EH (cell line): ENCODE measurements at places on chromosomes 7 and 10.

- DNase-seq: peak; percentile 84
These were observed 84.6 kb upstream of the CAPZA2 start for GRCh38 chr7:116777651-116778281.

DNA sequence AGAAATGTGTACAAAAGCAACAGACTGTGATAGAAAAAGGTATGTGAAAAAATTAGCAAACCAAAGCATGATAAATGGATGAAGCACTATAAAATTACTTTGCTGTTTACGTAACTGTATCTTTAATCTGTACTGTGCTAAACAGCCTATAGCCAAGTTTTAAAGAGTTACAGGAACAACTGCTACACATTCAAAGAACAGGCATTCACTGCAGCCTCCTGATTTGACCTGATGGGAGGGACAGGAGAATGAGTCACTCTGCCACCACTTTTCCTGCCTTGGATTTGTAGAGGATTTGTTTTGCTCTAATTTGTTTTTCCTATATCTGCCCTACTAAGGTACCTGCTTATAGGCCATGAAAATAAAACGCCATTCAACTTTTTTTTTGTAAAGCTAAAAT, 116.1 kb downstream of the FANK1 start:
- peak; percentile 45 for DNase-seq

DNA sequence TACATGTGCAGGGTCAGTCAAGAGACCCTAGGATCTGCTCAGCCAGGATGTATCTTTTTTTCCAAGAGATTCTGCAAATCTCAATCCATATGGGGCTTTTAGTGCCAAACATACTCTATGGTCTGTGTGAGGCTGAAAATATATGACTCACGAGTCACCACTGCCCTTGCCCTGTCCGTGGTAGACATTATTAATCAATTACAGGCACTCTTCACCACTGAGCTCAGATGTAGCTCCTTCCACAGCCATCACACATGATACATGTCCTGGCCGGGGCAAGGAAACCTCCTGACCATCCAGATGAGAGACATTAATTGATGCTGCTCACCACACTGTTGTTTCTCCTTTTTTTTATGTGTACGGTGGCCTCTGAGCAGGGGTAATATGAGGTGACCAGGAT, 90.2 kb upstream of the RET start:
- DNase-seq: no peak

- no peak for DNase-seq
These were observed 206.0 kb downstream of the ZMYND11 start for GRCh38 chr10:341081-341740.

DNA sequence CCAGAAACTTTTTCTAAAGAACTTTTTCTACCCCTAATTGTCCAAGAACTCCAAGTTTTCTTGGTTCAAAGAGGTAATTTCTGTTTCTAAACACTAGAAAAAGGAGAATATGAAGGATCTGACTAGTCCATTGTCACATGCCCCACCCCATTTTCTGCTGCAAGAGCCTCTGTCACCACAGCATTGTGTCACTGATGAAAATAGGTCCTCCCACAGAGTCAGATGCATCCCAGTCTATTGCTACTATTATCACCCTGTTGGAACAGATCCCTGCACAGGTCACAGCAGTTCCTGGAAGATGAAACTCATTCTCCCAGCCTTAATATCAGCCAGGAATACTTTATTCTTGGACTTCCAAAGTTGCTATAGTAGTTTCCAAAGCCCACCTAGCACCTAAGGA, 7.5 kb upstream of the CFTR start:
- no peak for DNase-seq

DNA sequence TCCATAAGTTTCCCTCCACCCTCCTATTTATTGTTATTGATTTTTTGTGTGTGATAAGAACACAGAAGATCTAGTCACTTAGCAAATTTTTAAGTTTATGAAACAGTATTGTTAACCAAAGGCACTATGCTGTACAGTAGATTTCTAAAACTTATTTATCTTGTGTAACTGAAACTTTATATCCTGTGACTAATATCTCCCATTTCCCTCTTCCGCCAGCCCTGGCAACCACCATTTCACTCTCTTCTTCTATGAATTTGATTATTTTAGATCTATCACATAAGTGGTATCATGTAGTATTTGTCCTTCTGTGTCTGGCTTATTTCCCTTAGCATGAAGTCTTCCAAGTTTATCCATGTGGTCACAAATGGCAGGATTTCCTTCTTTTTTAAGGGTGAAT, 144.3 kb upstream of the INHBA start:
- DNase-seq: no peak

DNA sequence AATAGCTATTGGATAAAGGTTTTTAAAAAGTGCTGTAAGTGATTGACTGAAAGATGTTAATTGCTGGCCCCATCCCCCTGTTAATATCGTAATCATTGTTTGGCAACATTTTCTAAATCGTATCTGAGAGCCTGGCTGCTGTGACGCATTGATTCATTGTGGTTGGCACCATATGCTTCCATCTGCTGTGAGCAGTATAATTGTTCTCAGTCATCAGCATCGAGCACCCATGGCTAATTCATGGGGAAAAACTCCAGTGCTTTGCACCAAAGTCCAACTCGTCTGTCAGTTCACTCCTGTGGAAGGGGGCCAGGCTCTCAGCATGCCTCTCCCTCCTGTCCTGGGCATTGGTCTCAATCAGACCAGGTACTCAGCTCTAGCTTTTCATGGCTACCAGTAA, 205.2 kb downstream of the STK31 start:
- DNase-seq: no peak

- DNase-seq: peak; percentile 53
These were observed 748 bp downstream of the PHTF2 start for GRCh38 chr7:77799078-77799964.

DNA sequence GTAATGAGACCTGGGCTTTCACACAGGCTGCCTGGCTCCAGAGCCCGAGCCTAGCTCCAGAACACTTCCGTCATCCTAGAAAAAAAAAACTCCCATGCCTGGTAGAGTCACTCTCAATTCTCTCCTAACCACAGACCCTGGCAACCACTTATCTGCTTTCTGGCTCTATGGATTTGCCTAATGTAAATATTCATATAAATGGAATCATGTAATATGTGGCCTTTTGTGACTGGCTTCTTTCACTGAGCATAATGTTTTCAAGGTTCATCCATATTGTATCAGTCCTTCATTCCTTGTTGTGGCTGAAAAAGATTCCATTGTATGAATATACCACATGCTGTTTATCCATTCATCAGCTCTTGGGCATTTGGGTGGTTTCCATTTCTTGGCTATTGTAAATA, 167.7 kb upstream of the MKLN1 start:
- DNase-seq: peak; percentile 39

DNA sequence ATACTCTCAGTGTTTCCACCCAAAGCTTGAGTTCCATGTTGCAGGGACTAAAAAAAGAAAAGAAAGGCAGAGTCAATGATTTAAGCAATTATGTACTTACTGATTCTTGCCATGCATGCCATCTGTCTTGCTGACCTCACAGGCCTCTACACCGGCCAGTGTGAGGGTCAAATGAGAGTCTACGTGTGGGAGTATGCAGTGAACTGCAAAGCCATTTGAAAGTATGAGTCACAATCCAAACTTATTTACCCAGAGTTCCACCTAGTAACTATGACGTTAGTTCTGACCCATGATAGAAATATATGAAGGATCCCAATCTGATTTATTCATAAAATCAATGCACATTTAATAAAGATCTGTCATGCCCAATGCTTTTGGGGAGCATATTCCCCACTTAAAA, 26.5 kb downstream of the PDE1C start:
- peak; percentile 83 for DNase-seq

- no peak for DNase-seq
These were observed 57.3 kb upstream of the OGDHL start for GRCh38 chr10:49819234-49819958.

DNA sequence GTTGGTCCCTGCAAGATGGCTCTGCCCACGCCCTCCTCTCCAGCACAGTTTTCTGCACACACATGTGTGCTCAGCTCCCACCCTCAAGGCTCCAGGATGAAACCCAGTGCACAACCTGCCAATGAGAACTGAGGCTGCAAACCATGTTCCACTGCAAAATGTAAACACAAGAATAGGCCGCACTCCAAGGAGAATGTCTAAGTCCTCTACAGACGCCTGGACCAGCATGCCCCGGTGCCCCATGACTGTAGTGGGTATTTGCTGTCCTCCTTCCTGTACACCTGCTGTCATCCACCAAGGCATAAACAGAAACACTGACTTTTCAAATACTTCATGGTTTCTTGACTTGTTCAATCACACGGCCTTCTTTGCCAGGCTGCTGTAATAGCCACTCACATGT, 72.6 kb downstream of the COBL start:
- DNase-seq: no peak

DNA sequence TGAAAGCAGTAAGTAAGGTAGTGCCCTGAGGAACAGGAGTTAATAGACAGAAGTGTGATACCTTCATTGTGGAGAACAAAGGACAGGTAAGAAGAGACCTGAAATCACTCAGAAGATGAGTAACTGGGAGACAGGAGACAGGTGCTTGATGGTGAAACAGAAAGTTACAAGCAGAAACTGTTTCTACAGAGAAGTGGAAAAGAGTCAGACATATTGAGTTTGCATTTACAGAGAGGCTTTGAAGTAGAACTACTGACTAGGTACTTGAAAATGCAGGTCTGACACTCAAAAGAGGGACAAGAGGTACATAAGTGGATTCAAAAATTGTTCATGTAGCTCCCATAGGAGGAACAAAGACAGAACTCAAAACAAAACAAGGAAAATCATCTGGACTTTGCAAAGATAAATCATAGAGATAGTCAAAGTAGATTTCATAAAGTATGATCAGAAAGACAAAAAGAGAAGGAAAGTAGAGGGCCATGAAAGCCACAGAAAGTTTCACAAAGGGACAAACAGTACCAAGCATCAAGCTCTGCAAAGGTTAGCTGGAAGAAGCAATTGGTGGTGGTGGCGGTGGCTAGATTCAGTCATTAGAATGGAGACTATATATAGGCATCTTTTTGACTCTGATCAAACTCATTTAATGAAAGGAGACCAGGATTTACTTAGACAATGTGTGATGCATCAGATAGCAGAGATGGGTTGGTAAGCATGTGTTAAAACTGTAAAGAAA, 198.4 kb downstream of the PCLO start:
- DNase-seq: no peak

- DNase-seq: no peak
These were observed 122.0 kb downstream of the FAM53B start for GRCh38 chr10:124622158-124622557.

- DNase-seq: no peak
These were observed 366.4 kb upstream of the PLXDC2 start for GRCh38 chr10:19449860-19450259.

- peak; percentile 78 for DNase-seq
These were observed 23.4 kb downstream of the MAD1L1 start for GRCh38 chr7:2209146-2209960.

DNA sequence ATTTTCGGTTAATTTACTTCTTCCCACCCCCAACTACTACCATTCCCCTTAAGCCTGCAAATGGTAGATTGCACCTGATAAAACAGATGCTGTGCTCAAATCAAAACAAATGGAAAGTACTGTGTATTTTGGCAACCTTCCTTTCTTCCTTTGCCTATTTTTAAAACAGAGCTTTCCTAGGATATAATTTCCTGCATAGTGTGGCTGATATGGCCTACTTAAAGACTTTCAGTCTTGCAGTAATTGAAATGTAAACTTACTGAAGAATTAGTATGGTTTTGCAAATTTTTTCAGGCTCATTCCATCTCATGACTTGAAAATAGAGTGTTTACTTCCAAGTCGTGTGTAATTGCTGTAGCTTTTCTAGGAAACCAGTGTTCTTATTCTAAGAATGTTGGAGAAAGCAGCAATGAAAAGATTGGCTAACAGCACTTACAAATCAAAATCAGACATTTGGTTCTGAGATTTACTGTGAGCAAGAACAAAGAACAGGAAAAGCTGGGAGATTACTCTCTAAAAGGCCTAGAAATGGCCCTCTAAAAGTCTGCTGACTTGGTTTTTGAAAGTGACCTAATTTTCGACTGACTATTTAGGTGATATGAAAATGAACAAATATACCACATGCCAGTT, 52.0 kb downstream of the REEP3 start:
- peak; percentile 81 for DNase-seq

DNA sequence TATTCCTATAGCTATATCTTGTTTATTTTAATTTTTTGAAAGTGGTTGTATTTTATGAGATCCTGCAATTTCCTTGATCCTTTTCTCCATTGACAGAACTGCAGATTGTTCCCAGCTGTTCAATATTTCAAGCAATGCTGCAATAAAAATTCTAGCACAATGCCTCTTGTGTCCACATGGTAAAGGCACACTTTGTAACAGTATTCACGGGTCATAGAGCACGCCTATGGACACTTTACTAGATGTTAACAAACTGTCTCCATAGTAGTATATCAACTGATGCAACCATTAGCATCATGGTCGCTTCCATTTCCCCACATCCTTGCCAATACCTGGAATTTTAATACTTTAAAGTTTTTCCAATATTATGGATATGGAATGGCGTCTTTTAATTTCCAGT, 123.9 kb upstream of the FZD8 start:
- no peak for DNase-seq
